ENCODE measurements at places on chromosomes 13 and 19.
A peak's percentile ranks its signal among the peaks of the same experiment; 100 is the strongest.

GRCh38 chr13:24097064-24097463 is 63.5 kb upstream of the SPATA13 start:
- DNase-seq: no peak

DNA sequence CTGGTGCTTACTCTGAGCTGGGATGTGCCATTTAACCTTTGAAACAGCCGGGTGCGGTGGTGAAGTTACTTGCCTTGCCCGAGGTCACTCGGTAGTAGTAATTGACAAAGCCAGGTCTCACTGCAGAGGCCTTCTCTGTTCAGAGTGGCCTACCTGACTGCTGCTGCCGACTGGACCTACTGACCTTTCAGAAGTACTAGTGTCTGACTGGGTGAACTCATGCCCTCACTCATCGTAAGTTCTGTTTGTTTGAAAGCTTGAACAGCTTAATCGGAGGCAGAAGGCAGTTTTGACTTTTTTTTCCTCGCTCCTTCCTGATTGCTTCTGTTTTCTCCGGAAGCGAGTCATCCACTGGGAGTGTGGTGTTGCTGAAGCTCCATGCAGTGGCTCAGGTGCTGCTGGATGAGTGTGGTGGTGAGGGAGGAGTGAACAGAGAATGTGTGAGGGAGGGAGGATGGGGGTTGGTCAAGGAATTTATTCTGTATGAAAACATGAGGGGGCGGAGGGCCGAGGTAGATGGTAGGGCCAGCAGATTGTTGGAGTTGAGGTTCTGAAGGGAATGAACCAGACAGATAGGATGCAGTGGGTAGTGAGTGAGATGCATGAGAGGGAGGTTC is 2.7 kb downstream of the SPINT2 start:
- no peak for DNase-seq

DNA sequence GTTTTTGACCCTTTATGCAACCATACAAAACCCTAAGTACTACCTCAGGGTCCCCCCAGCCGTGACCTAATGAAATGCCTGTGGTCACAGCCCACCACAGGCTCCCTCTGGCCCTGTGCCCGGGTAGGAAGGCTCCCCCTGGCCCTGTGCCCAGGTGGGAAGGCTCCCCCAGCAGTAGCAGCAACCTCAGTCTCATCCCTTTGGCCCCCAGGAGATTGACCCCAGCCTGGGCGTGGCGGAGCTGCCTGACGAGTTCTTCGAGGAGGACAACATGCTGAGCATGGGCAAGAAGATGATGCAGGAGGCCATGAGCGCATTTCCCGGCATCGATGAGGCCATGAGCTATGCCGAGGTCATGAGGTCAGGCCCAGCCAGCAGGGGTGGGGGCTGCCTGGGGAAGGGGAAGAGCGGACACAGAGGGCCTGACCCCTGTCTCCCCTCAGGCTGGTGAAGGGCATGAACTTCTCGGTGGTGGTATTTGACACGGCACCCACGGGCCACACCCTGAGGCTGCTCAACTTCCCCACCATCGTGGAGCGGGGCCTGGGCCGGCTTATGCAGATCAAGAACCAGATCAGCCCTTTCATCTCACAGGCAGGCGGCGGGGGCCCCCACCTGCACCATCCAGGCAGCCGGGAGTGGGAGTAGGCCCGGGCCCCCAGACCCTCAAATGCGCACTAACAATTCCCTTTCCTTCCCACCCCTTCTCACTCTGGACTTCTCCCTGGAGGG is 6.3 kb upstream of the BEST2 start:
- DNase-seq: no peak

- no peak for DNase-seq
Measured at GRCh38 chr13:24050292-24050711, 110.2 kb upstream of the SPATA13 start.

GRCh38 chr19:37983916-37984315 is 76.9 kb downstream of the SIPA1L3 start:
- no peak for DNase-seq

GRCh38 chr19:43634872-43635560 is 4.6 kb downstream of the CADM4 start:
- DNase-seq: no peak

- peak; percentile 78 for DNase-seq
Measured at GRCh38 chr13:50909605-50910484, at the start of gene RNASEH2B. Gene RNASEH2B, plus strand, starts transcription at chr13:50909791. Its CDS starts 286 bp downstream, at chr13:50910077.

GRCh38 chr19:625257-625656 is 8.1 kb downstream of the POLRMT start:
- DNase-seq: no peak
